ENCODE measurements at places on chromosomes 1 and 21. TPM values are rescaled to one million over a fixed set of nuclear protein-coding genes. Genes with fewer than 3 reads are reported as not detected.
A peak's percentile ranks its signal among the peaks of the same experiment; 100 is the strongest.

DNA sequence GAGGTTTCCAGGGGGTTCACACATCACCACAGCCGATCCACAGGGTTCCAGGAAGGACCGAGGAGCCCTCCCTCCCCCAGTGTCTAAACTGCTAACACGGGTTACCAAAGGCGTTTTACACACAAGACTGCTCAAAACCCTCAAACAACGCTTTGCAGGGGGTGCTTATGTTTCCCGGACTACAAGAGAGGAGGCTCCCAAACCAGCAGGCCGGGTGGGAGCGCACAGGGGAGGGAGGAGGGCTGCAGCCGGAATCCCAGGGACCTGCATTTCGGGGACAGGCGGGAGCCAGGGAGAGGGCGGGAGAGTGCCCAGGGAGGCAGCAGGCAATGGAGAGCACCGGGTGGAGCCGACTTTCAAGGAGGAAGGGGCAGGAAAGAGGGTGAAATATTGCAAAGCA, 50.8 kb downstream of the ACBD3 start:
- no peak overlapping the region for H3K27ac ChIP-seq
- no peak for DNase-seq
- H3K4me3 ChIP-seq: no peak overlapping the region
- H3K4me1 ChIP-seq: no peaks in the 10 kb centered on the region
- no peaks in the 10 kb centered on the region for H3K36me3 ChIP-seq

GRCh38 chr1:232629250-232630046, 485 bp downstream of the SIPA1L2 start:
- peaks cover 19% of the 10 kb centered on the region for H3K4me1 ChIP-seq
- peak overlapping the region; percentile 73 for H3K4me3 ChIP-seq
- DNase-seq: peak; percentile 19
- H3K27ac ChIP-seq: no peak overlapping the region

OR2L13 gene
- total RNA-seq: not detected

- H3K4me3 ChIP-seq: no peak overlapping the region
- H3K4me1 ChIP-seq: no peaks in the 10 kb centered on the region
- H3K27me3 ChIP-seq: no peaks in the 10 kb centered on the region
- no peak for DNase-seq
These were observed 12.1 kb upstream of the FAM131C start for GRCh38 chr1:16085522-16085921.

GRCh38 chr1:40774266-40774998, 9.2 kb upstream of the KCNQ4 start:
- no peaks in the 10 kb centered on the region for H3K27me3 ChIP-seq
- H3K27ac ChIP-seq: peak overlapping the region; percentile 2
- H3K4me3 ChIP-seq: no peak overlapping the region
- DNase-seq: peak; percentile 63
- H3K4me1 ChIP-seq: peaks cover 16% of the 10 kb centered on the region
- peaks cover 51% of the 10 kb centered on the region for H3K36me3 ChIP-seq

MIXL1 gene
- not detected for total RNA-seq

CEP350 gene
- 52.6 TPM for total RNA-seq

TRABD2B gene
- not detected for total RNA-seq

SFT2D2 gene
- total RNA-seq: 72.1 TPM

DNA sequence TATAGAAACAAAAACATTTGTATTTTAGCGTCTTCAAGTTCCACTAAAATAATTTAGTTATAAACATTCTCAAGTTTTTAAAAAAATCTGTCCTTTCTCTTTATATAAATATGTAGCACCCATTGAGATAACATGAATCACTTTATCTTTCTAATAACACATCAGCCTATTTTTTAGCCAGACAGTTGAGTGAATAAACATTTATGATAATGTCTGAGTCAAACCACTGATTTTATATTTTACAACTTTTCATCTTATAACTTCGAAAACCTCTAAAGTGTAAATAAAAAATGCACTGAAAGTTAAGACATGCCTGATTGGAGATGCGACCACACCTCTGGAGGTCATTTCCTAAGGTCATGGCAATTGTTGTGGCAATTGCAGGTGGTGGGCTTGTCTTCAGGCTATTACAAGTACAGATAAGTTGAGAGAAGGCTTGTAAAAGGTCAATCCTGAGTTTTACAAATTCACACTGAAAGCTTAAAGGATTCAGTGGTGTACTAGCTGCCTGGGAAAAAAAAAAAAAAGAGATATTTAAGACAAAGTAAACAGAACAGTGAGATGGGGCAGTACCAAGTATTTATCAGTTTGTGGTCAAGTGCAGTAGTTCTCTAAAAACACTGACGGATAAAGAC, 67.0 kb downstream of the INTS7 start:
- DNase-seq: no peak
- H3K27ac ChIP-seq: no peak overlapping the region
- peaks cover 8% of the 10 kb centered on the region for H3K4me1 ChIP-seq
- H3K27me3 ChIP-seq: no peaks in the 10 kb centered on the region
- H3K36me3 ChIP-seq: peaks cover 49% of the 10 kb centered on the region

S100A9 gene
- not detected for total RNA-seq

DNA sequence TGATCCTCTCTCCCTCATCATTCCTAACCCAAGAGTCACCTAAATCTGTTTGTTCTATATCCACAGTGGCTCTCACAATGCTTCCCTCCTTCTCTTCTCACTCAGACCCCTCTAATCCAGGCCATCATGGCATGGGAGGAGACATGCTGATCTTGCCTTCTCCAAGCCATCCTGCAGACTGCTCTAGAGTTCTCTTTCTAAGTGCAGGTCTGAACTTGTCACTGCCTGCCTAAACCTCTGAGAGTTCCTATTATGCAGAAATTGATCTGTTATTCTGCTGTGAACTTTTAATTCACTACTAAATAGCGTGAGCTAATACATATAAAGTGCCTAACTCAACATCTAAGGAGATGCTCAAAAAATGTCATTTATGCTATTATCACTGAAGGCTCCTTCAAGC, 26.8 kb downstream of the LAMC2 start:
- no peak for DNase-seq
- H3K4me3 ChIP-seq: no peak overlapping the region
- peaks cover 14% of the 10 kb centered on the region for H3K27me3 ChIP-seq
- no peak overlapping the region for H3K27ac ChIP-seq
- H3K4me1 ChIP-seq: peaks cover 1% of the 10 kb centered on the region
- no peaks in the 10 kb centered on the region for H3K36me3 ChIP-seq

DNA sequence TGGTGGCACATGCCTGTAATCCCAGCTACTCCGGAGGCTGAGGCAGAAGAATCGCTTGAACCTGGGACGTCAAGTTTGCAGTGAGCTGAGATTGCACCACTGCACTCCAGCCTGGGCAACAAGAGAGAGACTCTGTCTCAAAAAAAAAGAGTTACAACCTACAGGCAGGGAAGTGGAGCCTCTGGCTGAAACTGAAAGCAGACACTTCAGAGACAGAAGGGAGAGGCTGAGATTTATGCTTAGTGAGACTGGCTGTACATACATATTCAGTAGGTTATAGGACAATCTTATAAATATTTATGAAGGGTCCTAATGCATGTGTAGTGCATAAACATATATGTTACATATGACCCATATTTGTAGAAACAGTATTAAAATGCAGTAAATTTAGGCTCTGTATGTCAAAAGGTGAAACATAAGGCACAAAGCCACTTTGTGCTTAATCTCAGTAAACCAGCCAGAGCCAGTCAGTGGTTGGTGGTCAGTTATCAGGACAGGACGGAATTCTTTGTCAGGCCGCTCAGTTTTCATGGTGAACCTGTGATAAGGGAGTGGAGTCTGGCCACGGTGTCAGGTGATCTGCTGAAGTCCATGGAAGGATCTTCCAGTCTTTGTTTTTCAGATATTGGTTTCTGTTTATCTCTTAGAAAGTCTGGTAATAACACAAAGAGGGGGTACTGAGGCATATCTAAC, 13.7 kb downstream of the RHEX start:
- H3K27me3 ChIP-seq: peaks cover 35% of the 10 kb centered on the region
- DNase-seq: no peak
- peaks cover 8% of the 10 kb centered on the region for H3K4me1 ChIP-seq
- H3K4me3 ChIP-seq: no peak overlapping the region
- no peak overlapping the region for H3K27ac ChIP-seq

- H3K4me1 ChIP-seq: peaks cover 22% of the 10 kb centered on the region
- H3K4me3 ChIP-seq: no peak overlapping the region
- H3K27me3 ChIP-seq: peaks cover 21% of the 10 kb centered on the region
- no peaks in the 10 kb centered on the region for H3K36me3 ChIP-seq
- H3K27ac ChIP-seq: no peak overlapping the region
These were observed 7.4 kb upstream of the S100A10 start for GRCh38 chr1:152000964-152001630.

GRCh38 chr1:87720561-87720960, 391.9 kb downstream of the LMO4 start:
- no peaks in the 10 kb centered on the region for H3K4me1 ChIP-seq
- H3K27me3 ChIP-seq: no peaks in the 10 kb centered on the region
- H3K27ac ChIP-seq: no peak overlapping the region
- DNase-seq: no peak
- no peak overlapping the region for H3K4me3 ChIP-seq
- H3K36me3 ChIP-seq: no peaks in the 10 kb centered on the region

ROR1 gene
- not detected for total RNA-seq

RBP7 gene
- not detected for total RNA-seq

DNA sequence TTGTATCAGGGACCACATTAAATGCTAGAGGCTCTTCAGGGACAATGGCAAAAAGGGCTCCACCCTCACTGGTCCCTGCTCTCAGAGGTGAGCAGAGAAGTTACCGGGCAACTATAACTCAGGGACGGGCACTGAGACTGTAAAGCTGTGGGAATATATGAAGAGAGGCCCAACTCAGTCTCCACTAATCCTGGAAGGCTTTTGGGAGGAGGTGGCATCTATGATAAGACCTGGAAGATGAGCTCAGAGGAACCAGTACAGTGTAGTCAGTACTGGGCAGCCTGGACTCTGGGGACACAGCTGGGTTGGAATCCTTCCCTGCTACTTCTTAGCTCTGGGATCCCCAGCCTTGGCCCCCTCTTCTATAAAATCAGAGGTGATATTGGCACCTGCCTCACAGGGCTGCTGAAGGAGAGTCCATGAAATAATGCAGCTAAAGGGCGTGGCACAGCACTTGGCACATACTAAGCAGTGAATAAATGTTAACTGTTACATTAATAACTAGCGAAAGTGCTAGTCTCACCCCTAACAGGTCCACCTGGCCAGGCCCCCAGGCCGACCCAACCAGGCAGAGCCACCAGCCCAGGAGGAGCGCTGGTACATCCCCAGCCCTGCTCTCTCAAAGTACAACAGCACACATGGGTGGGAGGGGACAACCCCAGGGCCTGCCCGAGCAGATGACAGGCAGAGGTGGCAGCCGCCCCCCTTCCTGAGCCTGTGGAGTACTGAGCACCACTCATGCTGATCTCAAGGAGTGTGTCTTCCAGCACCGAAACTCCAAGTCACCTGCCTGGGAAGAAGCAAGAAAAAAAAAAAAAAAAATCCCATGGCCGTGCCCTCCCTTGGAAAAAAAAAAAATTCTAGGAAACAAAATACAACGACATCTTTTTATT, 62.7 kb downstream of the CASZ1 start:
- H3K4me3 ChIP-seq: no peak overlapping the region
- H3K27me3 ChIP-seq: no peaks in the 10 kb centered on the region
- no peak overlapping the region for H3K27ac ChIP-seq
- no peak for DNase-seq
- H3K36me3 ChIP-seq: no peaks in the 10 kb centered on the region

- no peak overlapping the region for H3K4me3 ChIP-seq
- peaks cover 18% of the 10 kb centered on the region for H3K27me3 ChIP-seq
- no peaks in the 10 kb centered on the region for H3K36me3 ChIP-seq
These were observed 181.6 kb downstream of the PTPRU start for GRCh38 chr1:29417971-29418370.

DNA sequence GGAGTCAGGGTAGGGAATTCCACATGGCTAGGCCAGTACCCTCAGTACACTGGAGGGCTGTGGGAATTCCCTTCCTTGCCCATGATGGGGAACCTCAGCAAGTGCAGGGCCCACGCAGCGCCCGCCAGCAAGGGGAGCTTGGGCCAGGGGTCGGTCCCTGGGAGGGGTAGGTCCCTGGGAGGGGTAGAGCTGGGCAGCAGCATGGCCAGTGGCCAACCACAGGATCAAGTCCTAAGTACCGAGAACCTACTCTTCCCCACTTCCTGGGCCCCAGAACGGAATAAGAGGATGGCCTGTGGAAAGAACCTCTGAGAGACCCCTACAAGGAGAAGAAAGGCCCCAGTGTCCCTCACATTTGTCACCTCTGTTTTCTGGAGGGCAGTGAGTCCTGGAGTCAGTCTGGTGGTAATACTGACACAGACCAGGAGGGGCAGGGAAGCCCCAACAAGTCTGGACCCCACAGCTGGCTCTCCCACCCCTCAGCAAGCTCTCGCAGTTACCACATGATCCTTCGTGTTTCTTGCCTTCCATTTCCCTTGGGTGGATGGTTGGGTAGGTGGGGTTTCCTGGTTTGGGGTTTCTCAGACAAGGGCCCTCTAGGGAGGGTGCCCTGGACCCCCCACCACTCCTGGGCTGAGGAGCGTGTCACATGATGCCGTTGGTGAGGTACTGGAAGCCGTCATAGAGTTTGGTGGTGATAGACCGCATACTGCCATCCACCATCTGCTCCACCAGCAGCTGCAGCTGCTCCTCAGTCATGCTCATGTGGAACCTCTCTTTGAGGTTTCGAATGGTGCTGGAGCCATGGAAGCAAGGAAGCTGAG, 10.3 kb downstream of the ZNF687 start:
- peaks cover 4% of the 10 kb centered on the region for H3K4me1 ChIP-seq
- H3K27ac ChIP-seq: peak overlapping the region; percentile 31
- no peak for DNase-seq
- H3K27me3 ChIP-seq: no peaks in the 10 kb centered on the region
- peaks cover 59% of the 10 kb centered on the region for H3K36me3 ChIP-seq
- H3K4me3 ChIP-seq: no peak overlapping the region

GMEB1 gene
- 27.7 TPM for total RNA-seq

GRCh38 chr1:56477164-56478111, 101.9 kb downstream of the PLPP3 start:
- no peak overlapping the region for H3K4me3 ChIP-seq
- DNase-seq: no peak
- no peaks in the 10 kb centered on the region for H3K36me3 ChIP-seq
- H3K4me1 ChIP-seq: no peaks in the 10 kb centered on the region
- H3K27ac ChIP-seq: no peak overlapping the region

DNA sequence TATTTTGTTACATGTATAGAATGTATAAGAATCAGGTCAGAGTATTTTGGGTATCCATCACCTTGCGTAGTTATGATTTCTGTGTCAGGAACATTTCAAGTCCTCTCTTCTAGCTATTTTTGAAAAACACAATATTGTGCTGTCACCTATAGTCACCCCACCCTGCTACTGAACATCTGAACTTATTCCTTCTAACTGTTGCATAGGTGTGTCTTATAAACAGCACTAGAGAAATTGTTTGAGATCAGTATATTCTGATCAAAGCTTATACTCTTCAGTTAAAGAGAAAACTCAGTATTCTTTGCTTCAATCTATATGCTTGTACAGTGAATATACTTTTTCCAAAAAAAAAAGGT, 96.0 kb downstream of the ASH1L start:
- H3K36me3 ChIP-seq: peaks cover 36% of the 10 kb centered on the region
- H3K4me1 ChIP-seq: peaks cover 16% of the 10 kb centered on the region
- DNase-seq: no peak
- H3K27me3 ChIP-seq: no peaks in the 10 kb centered on the region
- H3K4me3 ChIP-seq: no peak overlapping the region

PKP1 gene
- total RNA-seq: not detected

AMY1A gene
- not detected for total RNA-seq

CTPS1 gene
- total RNA-seq: 41.7 TPM

NBPF20 gene
- 1.2 TPM for total RNA-seq
